ENCODE measurements at places on chromosomes 12 and 14.

GRCh38 chr12:57208631-57209282 lies 7.8 kb upstream of the NXPH4 start:
- no peak for DNase-seq

DNA sequence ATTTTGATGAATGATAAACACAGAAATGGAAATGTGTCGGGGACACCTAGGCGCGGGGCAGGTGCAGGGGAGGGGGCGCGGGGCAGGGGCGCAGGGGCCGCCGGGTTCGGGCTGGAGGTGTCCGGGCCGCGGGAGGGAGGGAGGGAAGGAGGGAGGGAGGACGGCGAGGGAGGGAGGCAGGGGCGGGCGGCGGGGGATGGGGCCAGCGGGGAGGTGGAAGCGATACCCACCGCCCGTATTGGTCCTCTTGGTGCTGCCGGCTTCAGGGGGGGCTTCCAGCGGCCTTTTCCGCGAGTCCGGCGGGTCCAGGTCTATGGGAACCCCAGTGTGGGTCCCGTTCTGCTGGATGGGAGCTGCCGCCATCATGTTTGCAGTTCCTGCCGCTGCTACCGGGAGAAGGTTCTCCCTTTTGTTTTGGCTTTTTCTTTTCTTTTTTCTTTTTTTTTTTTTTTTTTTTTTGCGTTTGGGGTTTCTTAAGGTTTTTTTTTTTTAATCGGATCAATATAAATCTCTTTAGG lies 703 bp downstream of the NOVA1 start:
- no peak for DNase-seq

GRCh38 chr12:11834931-11835330 lies 185.5 kb downstream of the ETV6 start:
- DNase-seq, result no peak

DNA sequence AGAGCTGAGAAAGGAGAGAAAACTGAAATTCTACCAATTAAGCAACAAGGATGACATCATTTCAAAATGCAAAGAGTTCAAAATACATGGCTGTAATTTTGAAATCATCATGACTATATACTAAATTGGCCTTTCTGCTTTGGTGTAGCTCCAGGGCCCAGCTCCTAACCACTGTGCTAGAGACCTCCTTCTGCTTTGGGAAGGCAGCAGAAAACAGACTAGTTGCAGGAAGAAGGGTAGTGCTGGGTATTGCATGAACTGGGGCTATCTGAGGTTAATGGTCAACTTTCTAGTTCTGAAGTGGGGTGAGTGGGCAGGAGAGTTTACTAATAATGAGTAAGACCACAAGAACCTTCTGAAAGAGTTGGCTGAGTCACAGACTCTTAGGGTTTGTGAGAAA lies 66.2 kb downstream of the PTGER2 start:
- no peak for DNase-seq

DNA sequence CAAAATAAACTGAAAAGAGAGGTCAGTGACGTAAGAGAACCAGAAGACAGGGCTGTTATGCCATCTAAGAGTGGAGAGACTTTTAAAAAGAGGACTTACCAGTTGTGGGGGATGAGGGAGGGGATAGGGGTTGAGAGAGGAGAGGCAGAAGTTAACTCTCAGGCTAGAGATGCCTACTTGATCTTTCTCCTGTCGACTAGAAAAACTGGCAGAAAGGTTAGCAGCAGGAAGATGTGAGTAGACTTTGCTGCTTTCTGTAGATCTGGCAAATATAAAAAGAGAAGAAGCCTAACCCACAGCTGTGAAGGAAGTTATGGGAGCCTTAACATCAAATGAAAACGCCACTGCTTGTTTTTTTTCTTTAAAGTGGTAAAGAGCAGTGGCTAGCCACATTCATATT lies 10.7 kb downstream of the CREBL2 start:
- no peak for DNase-seq

DNA sequence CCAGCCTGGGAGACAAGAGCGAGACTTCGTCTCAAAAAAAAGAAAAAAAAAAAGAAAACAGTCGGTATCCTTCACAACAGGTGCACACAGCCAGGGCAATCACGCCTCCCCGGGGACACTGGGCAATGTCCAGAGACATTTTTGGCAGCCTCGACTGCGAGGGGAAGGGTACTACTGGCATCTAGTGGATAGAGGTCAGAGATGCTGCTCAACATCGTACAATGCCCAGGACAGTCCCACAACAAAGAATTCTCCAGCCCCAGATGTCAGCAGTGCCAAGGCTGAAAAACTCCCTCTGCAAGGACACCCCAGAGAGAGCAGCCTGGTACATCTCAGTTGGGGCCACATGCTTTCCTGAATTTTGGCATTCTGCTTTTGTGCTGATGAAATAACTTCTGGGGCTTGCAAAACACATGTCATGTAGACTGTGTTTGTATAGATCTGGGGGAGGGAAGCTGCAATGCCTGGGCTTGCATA lies 21.5 kb downstream of the ALDH2 start:
- no peak for DNase-seq

Measured in naive thymus-derived CD8-positive, alpha-beta T cell (primary cell).